Activated naive CD8-positive, alpha-beta T cell treated with anti-CD3 and anti-CD28 coated beads, Interleukin-2, amount 50 U/mL, for 16 hours (primary cell): ENCODE measurements at places on chromosomes 6 and 20.

DNA sequence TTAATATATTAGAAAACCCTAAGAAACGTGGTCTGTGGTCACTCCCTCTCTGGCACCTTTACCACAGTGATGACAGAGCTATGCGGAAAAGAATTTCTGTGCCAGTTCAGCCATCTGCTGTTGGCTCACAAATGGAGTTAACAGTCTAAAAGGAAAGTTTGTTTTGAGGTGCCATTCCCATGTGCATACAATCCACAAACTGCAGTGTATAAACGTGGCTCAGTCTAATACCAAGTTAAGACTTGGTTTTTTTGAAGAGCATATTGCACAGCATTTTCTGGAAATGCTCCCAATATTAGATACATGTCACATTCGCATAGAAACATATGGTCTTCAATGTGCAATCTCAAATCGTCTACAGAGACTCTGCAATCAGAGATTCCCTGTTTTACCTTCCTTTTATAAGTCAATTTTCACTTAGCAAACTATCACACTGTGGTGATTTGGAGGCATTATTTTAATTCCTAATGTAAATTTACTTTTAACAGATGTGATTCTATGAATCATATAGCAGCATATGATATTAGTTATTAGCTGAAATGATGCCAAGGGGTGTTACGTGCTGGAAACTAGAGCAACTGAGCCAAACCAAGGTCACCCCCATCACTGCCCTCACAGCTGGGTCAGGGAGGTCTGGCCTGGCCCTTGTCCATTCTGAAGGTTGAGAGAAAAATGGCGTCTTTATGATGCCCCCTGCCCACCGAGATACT, 383.5 kb downstream of the PRKN start:
- DNase-seq = no peak

GRCh38 chr20:19944772-19945459, 72.2 kb upstream of the NAA20 start:
- no peak for DNase-seq

DNA sequence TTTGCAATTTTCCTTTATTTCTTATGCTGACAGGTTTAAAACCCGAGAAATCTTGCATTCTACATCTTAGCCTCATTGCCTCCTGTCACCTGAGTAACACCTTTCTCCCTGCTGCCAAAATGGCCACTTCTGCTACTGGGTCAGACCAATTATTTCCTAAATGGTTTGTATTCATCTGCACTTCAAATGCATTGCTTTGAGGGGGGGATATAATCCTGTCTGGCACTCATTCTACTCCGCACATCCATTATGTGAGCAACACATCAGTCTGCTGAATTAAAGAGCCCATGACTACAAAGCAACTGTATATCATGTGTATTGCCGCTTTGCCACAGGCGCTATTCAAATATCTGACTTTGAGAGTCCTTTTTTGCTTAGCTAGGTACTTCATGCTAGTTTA, 141.6 kb upstream of the TSHZ2 start:
- no peak for DNase-seq

DNA sequence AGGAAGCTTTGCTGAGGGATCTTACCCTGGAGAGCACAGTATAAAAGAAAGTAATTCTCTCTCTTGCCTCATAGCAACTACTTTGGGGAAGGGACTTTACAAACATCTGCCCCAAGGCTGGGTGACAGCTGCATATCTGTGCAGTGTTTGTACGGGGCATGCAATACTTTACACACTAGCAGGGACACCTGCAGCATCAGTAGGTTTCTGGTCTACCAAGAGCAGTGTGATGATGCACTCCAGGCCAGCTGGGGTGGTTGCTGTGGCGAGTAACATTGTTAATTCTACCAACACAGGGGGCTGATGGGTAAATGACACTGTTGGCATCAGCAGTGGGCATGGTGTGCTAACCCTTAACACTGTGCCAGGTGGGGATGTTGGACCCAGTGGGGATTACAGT, 48.0 kb downstream of the ADTRP start:
- DNase-seq = no peak

GRCh38 chr6:12956991-12957320, 240.4 kb downstream of the PHACTR1 start:
- no peak for DNase-seq

DNA sequence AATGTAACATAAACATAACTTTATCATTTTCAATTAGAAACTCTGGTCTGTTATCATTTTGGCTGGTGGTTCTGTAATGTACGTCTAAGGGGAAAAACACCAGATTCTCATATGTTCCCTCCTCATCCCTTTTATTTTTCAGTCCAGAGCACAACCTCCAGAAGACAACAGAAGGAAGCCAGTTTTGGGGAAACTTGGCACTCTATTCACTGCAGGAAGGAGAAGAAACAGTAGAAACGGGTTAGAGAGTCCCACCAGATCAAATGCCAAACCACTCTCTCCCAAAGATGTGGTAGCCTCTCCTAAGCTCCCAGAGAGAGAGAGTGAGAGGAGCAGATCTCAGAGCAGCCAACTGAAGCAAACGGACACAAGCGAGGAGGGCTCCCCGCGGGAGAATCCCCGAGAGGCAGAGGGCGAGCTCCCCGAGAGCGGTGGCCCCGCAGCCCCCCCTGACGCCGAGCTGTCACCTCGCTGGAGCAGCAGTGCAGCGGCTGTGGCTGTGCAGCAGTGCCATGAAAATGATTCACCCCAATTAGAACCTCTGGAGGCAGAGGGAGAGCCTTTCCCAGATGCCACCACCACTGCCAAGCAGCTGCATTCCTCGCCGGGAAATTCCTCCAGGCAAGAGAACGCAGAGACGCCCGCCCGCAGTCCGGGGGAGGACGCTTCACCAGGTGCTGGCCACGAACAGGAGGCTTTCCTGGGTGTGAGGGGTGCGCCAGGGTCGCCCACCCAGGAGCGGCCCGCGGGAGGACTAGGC, 117.8 kb downstream of the RTN4IP1 start:
- DNase-seq = no peak

DNA sequence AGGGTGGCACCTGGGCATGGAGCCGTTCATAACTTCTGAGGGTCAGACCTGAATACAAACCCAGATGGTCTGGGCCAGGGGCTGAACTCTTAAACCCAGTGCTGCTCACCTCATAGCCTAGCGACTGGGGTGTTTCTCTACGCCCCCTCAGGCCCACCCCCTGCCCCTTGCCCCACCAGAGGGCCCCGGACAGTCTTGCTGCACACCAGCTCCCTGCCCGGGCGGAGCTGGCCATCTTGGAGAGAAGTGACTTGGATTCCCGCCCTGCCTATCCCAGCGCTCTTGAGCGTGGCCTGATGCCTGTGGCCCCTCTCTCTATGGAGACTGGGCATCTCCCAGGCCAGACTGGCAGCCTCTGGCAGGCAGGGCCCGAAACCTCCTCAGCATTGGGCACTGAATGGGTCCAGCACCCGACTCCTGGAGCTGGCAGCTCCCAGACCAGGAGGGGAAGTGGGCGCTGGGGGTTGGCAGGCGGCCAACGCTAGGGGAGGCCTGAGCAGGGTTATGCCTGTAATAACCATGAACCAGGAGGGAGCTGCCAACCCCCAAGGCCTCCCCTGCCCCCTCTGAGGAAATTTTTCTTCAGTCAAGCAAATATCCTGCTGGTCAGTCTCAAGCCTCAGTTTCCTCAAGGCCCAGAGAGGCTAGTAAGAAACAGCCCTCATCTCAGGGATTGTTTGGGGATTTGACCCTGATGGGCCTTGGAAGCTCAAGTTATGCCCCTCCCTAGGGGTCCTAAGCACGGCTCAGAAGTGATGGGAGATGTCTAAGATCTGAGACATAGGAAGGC, 169.5 kb downstream of the VEGFA start:
- DNase-seq = no peak

DNA sequence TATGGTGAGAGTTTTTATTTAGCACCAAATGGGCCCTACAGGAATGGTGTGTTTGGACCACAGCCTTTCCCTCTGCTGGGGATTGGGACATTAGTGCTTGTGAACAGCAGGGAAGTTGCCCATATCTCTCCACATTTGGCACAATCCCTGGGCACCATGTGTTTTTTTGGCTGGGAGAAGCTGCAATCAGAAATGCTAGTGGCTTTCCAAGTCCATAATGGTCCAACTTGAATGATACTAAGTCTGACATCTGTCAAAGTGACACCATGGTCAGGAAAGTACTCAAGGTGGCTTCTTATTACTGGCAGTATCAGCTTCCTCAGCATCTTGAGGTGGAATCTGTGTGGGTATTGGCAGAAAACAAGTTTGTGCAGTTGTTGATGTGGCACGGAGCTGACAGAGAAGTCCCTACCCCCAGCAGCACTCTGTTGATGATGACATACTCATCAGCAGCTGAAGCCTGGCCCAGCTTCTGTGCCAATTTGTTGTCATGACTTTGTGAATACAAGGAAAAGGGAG, 53.0 kb downstream of the SASH1 start:
- no peak for DNase-seq

DNA sequence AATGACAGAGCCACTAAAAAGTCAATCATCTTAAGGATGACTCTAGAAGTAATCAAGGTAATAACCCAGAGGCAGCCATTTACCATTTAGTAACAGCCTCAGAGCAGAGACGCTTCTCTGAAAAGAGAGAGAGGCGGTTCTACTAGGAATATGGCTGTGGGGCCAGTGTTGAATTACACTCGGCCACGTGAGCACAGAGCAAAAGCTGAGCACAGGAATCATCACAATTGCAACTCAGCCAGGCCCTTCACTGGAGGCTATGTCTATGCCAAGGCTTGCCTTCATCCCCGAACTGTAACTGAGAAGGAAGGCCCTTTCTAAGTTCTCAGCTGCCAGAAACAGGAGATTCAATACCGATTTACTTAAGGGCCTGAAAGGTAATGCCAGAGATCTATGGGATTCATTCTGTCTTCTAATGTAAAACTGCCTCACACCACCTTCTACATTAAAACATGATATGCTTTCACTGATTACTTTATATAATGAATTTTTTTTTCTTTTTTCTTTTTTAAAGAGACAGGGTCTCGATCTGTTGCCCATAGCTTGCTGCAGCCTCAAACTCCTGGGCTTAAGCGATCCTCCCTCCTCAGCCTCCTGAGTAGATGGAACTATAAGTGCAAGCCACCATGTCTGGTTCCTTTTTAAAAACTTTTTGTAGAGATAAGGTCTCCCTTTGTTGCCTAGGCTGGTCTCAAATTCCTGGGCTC, 67.6 kb downstream of the NUDT3 start:
- no peak for DNase-seq

- DNase-seq = no peak
These were observed 394.5 kb upstream of the SLC35B3 start for GRCh38 chr6:8829796-8830195.

DNA sequence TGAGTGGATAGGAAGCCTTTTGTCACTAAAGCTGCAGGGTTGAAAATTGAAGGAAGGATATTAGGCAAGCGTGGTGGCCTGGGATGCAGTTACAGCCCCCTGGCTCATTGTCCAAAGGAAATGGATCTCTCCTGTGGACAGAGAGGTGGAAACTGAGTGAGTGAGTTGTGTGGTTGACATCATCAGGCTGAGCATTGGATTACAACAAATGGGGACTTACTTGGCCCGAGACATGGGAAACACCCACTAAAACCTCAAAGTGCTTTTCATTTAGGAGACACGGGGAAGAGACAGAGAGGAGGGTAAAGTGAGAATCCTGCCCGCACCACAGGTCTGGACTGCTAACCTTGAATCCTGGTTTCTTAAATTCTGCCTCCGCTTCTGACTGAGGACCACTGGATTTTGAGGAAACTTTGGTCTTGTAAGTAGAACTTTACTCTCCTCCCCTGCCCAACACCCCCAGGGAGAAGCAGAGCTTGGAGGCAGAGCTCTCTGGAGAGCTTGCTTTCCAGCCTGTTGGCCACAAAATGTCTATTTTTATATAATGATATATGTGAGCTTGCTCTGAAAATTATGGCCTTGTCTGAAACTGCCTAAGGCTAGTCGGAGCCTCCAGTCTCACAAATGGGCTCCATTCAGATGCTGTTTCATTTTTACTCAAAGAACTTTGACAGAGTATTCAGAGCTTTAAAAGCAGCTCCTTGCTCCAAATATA, at the start of gene PKIG:
Gene PKIG (plus strand): TSS at position 269 of the 715 bp plus-strand sequence. CDS start 31,978 bp downstream, outside the sequence.
- DNase-seq = no peak

DNA sequence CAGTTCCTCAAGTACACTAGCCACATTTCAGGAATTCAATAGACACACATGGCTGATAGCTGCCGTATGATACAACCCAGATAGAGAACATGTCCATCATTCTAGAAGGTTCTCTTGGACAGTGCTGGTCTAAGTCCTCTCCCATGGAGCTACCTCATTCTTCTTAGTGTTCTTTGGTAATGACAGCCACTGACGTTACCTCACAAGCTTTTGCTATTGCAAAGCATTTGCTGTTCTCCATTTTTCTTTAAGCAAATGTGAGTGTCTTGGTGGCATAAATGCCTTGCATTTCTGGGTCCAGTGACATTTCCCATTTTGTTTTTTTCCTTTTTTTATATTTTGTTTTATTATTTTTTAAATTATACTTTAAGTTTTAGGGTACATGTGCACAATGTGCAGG, 8.3 kb upstream of the CEBPB start:
- DNase-seq = no peak

- DNase-seq = no peak
These were observed 47.0 kb downstream of the TTI1 start for GRCh38 chr20:37986044-37986858.

DNA sequence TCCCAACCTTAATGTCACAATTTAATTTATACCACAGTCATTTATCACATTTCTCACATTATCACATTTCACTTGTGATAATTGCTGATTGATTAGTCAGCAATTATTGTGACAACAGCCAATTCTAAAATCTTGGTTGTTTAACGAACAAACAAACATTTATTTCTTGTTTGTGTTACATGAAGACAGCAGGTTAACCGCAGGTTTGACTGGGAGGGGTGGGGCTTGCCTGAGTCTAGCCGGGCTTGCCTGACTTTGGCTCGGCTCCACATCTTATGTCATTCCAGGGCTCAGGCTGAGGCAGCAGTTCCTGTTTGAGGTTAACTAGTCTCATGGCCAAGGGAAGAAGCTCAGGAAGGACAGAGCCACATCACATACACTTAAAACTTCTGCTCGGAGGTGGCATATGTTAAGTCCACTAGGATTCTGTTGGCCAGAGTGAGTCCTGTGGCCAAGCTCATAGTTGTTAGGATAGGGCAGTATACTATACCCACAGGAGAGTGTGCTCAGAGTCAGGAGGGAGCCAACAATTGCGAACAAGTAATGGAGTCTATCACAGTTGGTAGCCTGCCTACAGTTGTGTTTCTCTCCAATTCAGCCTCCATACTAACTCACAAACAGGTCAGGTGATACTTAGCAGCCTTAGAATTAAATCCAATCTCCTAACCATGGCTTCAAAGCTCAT, 90.0 kb upstream of the IFNGR1 start:
- no peak for DNase-seq
